ENCODE measurements at places on chromosomes 3 and 15.

DNA sequence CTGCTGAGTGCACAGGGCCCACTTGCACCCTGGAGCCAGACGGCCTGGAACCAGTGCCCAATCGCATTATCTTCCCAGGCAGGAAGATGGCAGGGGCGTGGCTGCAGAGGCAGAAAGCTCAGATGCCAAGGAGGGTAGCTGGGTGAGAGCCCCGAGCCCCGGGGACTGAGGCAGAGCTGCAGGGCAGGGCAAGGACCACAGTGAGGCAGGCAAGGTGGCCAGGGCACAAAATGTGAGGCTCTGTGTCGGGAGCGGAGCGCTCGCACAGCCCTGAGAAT is 1.6 kb upstream of the CCDC33 start:
- DNase-seq = no peak

- no peak for DNase-seq
Observed at GRCh38 chr3:112597945-112598344, 36.1 kb downstream of the SLC35A5 start.

- DNase-seq = no peak
Observed at GRCh38 chr3:4644951-4645350, 151.8 kb downstream of the ITPR1 start.

- DNase-seq = no peak
Observed at GRCh38 chr15:89217031-89217430, 4.3 kb downstream of the RLBP1 start.

DNA sequence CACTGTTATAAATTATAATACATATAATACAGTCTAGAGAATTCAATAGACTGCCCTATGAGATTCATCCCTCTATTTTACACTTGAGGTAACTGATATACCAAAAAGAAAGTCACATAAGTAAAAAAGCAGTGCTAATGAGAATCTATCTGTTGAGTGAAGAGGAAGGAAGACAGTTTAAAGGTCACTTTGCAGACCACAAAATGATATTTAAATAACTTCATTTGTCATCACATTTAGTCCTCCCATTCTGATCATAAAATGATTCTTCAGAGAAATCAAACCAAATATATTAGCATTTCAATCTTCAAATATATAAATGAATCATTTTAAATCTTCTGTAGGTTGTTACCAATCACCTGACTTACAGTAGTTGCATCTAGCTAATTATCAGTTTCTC is 60.5 kb upstream of the CCDC50 start:
- DNase-seq = no peak

DNA sequence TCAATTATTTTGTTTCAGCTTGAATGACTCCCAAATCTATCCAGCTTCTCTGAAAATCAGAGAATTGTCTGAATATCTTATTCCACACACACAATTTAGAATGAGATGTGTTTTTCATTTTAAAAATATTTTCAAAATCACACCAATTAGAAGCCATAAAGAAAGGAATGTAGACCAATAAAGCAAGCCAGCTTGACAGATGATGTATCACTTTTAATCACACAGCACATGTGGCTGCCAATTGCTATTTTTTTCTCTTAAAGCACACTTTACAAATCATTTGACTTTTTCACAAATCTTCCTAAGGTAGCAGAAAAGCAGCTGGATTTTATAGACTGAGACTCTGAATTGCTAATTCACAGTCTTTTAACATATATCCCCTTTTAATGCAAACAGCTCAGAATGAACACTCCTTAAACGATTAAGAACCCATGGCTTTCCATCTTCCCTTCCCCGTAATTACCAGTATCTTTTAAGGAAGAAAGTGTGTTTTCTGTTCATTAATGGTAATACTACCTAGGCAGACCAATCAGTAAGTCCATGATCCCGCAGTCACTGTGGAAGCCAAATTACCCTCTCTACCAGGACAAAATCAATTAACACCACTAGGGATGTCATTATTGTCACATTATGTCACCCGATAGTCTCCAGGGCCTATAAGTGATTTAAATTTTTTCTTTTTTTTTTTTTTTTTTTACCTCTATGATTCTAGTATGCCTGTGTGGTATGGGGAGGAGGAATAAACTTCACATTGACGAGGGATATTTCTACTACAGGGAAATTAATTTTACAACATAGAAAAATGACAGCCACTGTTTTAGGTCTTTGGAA is 250.0 kb upstream of the VEPH1 start:
- no peak for DNase-seq

DNA sequence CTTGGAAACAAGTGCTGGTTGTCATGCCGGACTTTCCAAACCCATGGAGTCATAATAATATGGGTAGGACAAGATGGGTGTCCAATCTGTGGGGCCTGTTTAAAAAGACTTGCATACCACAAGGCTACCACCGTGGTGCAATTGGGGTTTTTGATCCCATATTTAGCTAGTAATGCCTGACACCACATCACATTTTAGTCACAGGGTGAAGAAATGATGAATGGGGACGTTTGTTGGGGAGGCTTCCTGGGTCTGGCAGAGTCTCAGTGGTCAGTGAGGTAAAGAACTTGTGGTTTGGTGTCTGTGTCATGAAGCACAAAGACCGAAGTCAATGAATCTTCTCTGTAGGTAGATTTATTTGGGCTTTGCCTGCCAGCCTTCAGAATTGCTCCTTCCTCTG is 31.0 kb downstream of the P3H2 start:
- no peak for DNase-seq

DNA sequence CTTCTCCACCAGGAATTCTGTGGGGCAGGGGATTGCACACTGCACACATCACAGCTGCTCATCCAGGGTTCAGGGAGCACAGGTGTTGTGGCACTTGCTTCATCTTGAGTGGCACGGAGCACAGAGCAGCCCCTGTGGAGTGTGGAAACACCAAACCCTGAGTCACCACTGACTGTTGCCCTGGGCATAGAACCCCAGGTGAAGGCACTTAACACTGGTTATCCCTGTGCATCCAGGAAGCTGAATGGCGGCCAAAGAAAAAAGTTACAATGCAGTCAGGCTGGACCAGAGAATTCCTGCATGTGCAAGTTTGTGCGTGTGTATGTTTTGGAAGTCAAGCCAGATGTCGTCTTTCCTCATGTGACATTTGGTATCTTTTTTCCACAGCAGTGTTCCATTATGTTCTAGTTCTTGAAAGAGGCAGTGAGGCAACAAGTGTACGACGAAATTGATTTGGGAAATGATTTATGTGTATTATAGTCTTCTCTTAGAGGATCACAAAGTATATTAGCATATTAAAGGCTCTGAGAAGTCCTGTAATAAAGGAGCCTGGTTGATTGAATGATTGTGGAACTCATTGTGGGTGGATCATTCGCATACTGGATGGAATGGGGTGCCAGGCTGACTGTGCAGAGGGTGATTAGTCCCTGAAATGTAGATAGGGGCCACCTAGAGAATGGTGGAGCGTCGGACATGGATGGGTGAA is 292.3 kb downstream of the TLE3 start:
- peak; percentile 13 for DNase-seq

DNA sequence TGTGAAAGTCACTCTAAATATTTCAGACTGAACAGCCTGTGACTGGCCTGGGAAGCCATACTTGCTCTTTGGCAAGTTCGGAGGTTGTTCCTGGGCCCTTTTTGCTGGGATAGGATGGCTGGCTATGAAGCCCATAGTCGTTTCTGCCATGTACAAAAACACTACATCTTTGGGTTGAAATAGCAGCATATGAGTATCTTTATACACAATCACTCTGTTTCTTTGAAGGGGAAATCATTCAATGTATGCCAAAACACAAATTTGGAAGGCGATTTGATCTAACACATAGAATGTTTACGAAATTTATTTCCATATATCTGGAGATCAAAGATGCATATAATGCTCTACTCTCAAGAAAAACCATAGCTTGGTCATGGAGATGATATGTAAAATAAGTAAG is 192.9 kb downstream of the SQOR start:
- DNase-seq = no peak

GRCh38 chr15:59501597-59501996 is 63.6 kb downstream of the FAM81A start:
- peak; percentile 46 for DNase-seq

DNA sequence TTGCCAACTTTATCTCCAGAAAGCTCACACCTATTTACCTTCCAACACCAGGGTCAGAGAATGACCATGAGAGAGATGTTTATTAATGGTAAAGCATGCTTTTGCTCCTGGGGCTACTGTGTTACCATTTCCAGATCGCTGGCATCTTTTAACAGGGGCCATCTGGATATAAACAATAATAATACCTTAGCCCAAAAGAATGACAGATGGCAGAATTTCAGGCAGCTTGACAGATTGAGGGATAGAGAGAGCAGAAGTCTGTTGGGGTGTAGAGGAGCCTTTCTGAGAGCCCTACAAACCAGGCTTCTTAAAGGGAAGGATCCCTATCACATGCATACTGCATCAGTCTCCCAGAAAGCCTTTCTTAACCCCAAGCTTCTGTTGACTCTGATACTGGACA is 17.7 kb downstream of the RBP1 start:
- DNase-seq = no peak

GRCh38 chr3:127679534-127680145 is 6.9 kb downstream of the ABTB1 start:
- DNase-seq = no peak

DNA sequence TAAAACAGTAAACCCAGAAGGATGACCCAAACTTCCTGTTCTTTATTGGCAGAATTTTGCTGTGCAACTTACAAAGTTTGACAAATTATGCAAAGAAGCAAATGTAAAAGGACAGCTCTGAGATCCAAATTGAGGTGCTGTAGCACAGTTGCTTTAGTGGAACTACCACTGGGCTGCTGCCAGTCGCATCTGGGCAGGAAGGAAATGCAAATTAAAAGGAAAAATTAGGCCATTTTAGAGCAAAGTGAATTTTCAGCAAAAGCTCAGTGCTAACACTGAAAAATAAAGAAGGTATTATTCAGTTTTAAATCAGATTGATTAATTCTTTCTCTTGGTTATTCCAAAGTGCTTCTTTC is 104.5 kb downstream of the ZMAT3 start:
- no peak for DNase-seq

- no peak for DNase-seq
Observed at GRCh38 chr3:47016934-47017435, 37.5 kb downstream of the NBEAL2 start.

- no peak for DNase-seq
Observed at GRCh38 chr3:130093741-130094391, 12.2 kb downstream of the ALG1L2 start.

GRCh38 chr3:30655187-30655812 is 48.9 kb downstream of the TGFBR2 start:
- no peak for DNase-seq

GRCh38 chr15:63283126-63283525 is 5.7 kb downstream of the APH1B start:
- DNase-seq = no peak

DNA sequence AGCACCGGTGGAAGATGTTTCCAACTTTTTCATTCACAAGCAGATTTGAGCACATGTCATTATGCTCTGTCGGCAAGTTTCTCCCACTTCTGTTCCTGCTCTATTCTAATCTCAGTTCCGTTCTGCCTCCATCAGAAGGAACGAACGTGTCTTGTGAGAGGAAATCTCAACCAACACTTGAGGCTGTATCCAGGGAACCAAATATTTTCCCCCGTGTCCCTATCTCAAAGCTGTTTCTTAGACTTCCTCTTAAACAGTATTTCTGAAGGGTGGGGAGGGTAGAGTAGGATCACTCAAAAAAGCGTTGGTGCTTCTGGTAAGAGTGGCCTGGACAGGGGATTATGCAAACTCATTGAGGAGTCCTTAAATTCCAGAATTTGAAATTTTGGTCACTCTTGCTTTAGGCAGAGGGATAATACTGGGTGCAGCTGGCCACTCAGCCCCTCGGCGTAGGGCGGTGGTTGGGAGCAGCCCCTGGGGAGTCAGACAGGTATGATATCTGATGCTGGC is 54.9 kb downstream of the FRMD4B start:
- no peak for DNase-seq

GRCh38 chr15:33226559-33227181 is 32.2 kb upstream of the FMN1 start:
- DNase-seq = no peak

DNA sequence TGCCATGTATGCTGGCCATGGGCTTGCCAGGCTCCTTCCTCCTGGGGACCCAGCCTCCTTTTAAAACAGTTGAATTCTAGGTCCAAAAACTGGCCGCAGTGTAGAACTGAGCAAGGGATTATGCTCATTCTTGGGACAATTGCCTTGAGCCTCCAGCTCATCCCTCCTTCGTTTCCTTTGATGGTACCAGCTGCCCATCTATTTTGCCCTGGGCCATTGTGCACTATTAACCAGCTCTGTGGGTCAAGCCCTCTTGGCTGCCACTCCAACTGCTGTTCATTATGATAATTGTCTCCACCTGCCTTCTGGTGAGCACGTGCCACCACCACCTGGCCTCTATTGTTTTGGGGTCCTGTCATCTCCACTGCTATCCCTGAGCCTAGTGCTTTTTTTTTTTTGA is 75.8 kb upstream of the SYN2 start:
- DNase-seq = no peak

GRCh38 chr3:137944593-137944992 is 65.4 kb upstream of the CLDN18 start:
- no peak for DNase-seq

DNA sequence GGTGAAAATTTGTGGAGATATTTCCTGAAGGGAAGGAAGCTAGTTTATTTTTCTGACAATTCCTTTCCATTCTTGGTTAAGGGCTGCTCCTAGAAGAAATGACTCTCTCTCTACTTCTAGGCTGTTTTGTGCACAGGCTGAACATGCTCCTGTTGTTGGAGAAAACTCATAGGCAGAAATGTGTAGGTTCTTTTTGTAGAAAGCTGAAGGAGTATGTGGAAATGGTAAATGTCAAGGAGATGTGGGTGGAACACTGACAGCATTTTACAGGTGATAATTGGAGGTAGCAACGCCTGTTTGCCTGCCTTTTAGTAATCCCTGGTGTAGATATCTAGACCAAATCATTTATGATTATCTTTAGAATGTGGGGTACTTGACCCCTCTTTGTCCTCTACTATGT is 322.2 kb upstream of the TBC1D5 start:
- DNase-seq = no peak

- DNase-seq = no peak
Observed at GRCh38 chr3:170751083-170751898, 118.7 kb downstream of the RPL22L1 start.

DNA sequence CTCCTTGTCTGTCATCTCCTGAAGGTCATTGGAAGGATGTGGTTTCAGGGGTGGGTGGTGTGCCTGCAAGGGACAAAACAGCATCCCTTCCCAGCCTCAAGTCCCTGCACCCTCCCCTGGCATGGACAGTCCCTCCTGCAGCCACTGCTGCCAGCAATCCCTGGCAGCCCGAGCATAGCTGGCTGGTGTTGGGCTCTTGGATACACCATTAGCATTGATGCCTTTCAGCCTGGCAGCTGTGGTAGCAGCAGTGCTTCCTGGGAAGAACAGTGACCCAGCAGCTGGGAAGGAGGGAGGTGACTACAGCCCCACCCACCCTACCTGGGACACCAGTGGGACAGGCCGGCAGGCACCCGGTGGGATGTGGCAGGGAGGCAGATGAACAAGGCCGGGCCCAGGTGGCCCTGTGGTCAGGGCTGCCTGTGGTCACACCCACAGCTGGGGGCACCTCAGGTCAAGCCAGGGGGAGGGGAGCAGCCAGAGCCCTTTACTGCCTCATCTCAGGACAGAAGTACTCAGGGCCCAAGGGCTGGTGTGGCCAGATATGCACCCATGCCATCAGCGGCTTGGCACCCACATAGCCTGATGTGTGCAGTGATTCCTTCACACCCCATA is 32.9 kb upstream of the TMEM115 start:
- DNase-seq = no peak

All from keratinocyte (primary cell).